ENCODE measurements at places on chromosomes 5 and 9. TPM values are rescaled to one million over a fixed set of nuclear protein-coding genes. Genes with fewer than 3 reads are reported as not detected.

Gene FOXD4L4
- total RNA-seq: 0.36 TPM

Gene CCL27
- not detected for total RNA-seq

Gene RIOK2
- total RNA-seq: 22.0 TPM

Gene CDHR2
- total RNA-seq: not detected

Gene EQTN
- 0.58 TPM for total RNA-seq

Gene HINT2
- 21.3 TPM for total RNA-seq

Gene BARHL1
- total RNA-seq: not detected
